ENCODE measurements at places on chromosomes 16 and 17. TPM values are rescaled to one million over a fixed set of nuclear protein-coding genes. Genes with fewer than 3 reads are reported as not detected.

DNA sequence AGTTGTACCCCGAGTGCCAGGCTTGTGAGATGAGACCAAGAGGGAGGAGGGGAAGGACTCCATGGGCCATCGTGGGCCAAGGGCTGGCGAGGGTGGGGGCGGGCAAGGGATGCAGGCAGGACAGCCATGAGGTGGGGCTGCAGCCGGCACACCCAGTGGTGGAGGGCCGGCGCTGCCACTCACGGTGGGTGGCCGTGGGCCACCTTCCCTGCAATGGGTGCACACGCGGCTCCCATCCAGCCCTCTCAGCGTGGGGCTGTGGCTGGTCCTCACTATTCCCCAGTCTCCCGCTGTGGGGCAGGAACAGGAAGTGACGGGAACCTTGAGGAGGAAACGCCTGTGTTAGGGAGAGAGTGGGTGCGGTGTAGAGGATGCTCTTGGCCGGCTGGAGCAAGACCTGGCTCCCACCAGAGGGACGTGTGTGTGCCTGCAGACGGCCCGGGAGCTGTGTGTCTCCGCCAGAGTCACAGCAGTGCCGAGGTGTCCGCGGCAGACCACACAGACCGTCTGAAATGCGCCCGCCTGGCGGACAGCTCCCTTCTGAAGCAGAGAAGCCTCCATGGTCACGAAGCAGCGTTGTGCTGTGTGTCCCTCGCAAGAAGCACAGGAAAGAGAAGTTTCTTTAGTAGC, 23.6 kb downstream of the CIBAR2 start:
- no peaks in the 10 kb centered on the region for H3K36me3 ChIP-seq
- no peak for DNase-seq
- peaks cover 2% of the 10 kb centered on the region for H3K4me1 ChIP-seq
- no peaks in the 10 kb centered on the region for H3K27me3 ChIP-seq

KRTAP17-1 gene
- total RNA-seq, result not detected

DNA sequence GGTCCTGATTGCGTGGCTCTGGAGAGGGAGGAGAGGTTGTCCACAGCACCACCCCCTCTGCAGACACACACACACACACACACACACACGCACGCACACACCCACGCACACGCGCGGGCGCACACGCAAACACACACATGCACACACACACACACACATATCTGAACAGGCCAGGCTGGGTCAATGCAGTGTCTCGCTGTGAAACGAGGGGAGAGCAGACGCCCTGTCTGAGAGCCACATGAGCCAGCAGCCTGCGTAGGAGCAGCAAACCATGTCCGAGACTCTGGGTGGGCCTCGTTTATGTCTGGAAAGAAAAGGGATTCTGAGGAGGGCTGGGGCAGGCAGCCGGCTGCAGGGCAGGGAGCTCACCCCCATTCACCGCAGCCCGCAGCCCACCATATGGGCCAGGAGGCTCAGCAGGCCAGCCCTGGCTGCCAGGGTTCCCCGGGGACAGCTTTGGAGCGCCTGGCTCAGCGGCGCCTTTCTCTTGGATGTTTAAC, 93.3 kb upstream of the TNRC6C start:
- H3K27me3 ChIP-seq, result no peaks in the 10 kb centered on the region
- H3K4me1 ChIP-seq, result no peaks in the 10 kb centered on the region
- no peaks in the 10 kb centered on the region for H3K36me3 ChIP-seq
- H3K27ac ChIP-seq, result peak overlapping the region; percentile 34
- no peak overlapping the region for H3K4me3 ChIP-seq
- no peak for DNase-seq

KRTAP2-3 gene
- total RNA-seq, result not detected

GRCh38 chr17:47620503-47621245, 29.0 kb upstream of the KPNB1 start:
- H3K27ac ChIP-seq, result peak overlapping the region; percentile 45
- peak overlapping the region; percentile 46 for H3K4me3 ChIP-seq
- peaks cover 15% of the 10 kb centered on the region for H3K4me1 ChIP-seq
- H3K27me3 ChIP-seq, result no peaks in the 10 kb centered on the region
- DNase-seq, result peak; percentile 41

CCDC200 gene
- not detected for total RNA-seq

DNA sequence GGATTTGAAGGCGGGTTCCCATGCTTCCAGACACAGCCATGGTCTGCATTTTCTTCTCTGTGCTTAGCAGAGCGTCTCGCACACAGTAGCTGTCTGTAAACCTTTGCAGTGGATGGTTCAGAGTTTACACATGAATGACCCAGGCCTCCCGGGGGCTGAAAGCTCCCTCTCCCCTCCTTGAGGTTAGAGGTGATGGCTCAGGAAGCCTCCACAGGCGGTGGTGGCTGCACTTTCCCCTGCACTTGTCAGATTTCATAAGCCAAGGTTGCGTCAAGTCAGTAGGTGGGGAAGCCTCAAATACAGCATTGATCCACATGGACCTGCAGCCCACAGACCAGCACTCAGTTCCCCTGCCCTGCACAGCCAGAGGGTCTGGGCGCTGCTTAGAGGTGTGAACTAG, 211.9 kb downstream of the KATNIP start:
- no peaks in the 10 kb centered on the region for H3K4me1 ChIP-seq
- no peak overlapping the region for H3K4me3 ChIP-seq
- no peaks in the 10 kb centered on the region for H3K27me3 ChIP-seq

ABCA8 gene
- not detected for total RNA-seq

COX6A2 gene
- total RNA-seq, result not detected

KRT9 gene
- not detected for total RNA-seq

- no peaks in the 10 kb centered on the region for H3K36me3 ChIP-seq
- no peak for DNase-seq
- no peak overlapping the region for H3K4me3 ChIP-seq
- H3K27me3 ChIP-seq, result no peaks in the 10 kb centered on the region
These were observed 93.1 kb downstream of the AXIN2 start for GRCh38 chr17:65468321-65468720.

TEKT1 gene
- not detected for total RNA-seq

KIF19 gene
- total RNA-seq, result 2.4 TPM

DNA sequence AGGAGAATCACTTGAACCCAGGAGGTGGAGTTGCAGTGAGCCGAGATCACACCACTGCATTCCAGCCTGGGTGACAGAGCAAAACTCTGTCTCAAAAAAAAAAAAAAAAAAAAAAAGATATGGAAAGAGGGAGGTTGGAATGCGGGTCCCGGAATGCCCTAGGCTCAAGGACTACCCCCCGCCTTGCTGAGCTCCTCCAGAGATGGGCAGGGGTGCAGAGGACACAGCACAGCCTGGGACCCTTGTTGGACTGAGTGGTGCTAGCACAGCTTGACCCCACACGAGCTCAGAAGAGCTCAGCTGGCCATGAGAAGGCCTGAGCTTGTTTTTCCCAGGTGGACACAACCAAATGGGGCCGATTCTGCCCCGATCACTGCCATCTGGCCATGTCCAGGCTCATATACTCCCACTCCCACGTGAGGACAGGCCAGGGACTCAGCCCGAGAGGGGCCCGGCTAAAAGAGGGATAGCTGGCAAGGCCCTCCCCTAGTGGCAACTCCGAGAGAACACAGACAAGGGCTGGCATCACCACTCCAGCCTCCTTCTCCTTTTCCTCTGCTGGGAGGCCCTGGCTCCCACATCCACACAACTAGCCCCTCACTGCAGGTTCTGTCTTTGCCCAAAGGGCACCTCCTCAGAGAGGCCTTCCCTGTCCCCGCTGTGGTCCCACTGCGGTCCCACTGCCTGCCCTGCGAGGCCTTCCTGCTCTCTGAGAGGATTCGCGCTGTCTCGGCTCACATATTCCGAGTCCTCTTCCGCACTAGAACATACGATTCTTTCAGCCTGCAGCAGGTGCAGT, 11.0 kb downstream of the SGCA start:
- no peaks in the 10 kb centered on the region for H3K27me3 ChIP-seq
- H3K4me3 ChIP-seq, result no peak overlapping the region
- H3K4me1 ChIP-seq, result peaks cover 3% of the 10 kb centered on the region
- no peaks in the 10 kb centered on the region for H3K36me3 ChIP-seq
- DNase-seq, result peak; percentile 78

DNA sequence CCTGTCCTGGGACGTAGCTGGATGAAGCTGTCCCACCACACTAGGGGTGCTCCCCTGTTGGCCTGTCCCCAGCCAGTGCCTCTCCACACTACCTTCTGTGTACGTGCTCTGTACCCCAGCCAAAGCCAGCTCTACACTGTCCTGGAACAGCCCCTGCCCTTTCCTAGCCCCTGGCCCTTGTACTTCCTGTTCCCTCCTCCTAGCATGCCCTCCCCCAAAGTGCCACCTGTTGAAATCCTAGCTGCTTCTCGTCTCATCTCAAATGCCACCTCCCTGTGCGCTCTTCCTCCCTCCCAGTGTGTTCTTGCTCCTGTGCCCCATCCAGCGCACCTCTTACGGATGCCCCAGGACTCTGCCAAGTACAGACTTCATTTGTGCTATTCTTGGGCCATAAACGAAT, 33.5 kb downstream of the IRX3 start:
- H3K4me3 ChIP-seq, result no peak overlapping the region
- no peaks in the 10 kb centered on the region for H3K36me3 ChIP-seq
- DNase-seq, result no peak
- no peaks in the 10 kb centered on the region for H3K4me1 ChIP-seq
- H3K27ac ChIP-seq, result no peak overlapping the region

KRT15 gene
- 0.57 TPM for total RNA-seq

DNA sequence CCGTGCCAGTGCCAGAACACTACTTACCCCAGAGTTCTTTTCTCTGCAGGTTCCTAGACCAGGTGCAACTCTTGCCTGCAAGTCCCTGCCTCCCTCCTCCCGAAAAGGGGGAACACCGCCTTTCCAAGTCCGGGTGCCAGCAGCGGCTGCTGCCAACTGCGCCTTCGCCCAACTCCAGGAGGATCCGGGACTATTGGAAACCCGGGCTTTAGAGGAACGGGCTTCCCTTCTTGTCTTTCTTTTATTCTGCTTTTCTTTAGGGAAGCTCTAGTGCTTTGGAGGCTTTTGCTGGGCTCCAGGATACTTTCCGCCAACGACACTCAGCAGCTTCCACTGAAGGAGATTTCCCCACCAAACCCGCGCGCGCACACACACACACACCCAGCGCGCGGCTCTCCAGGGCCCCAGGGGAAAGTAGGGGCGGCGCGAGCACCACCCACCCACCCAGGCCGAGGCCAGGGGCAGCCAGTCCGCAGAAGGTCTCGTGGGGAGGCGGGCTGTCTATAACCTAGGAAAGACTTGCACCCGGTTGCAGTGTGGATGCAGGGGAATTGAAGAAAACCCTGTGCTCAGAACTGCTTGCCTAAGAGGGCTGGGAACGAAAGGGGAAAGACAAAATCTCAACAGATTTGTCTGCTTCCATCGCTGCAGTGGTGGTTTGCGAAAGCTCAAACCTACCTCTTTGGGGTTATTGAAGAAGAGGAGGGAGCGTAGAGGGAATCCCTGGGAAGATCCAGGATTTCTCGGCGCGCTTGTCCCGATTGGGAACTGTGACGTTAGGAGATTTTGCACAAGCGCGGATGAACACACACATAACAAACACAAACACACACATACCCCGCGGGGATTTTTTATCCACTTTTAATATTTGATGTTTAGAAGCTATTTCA, 977 bp upstream of the CA10 start:
- no peaks in the 10 kb centered on the region for H3K36me3 ChIP-seq
- H3K4me1 ChIP-seq, result no peaks in the 10 kb centered on the region
- peaks cover 74% of the 10 kb centered on the region for H3K27me3 ChIP-seq
- peak; percentile 61 for DNase-seq
- H3K4me3 ChIP-seq, result peak overlapping the region; percentile 60
- no peak overlapping the region for H3K27ac ChIP-seq

- no peak overlapping the region for H3K4me3 ChIP-seq
- H3K36me3 ChIP-seq, result no peaks in the 10 kb centered on the region
- H3K27me3 ChIP-seq, result no peaks in the 10 kb centered on the region
- peak overlapping the region; percentile 79 for H3K27ac ChIP-seq
These were observed 48.3 kb downstream of the CUEDC1 start for GRCh38 chr17:57906910-57907309.

PNPO gene
- 9.0 TPM for total RNA-seq

GRCh38 chr17:32520737-32521404, 34.1 kb downstream of the CDK5R1 start:
- peaks cover 29% of the 10 kb centered on the region for H3K4me1 ChIP-seq
- no peak overlapping the region for H3K4me3 ChIP-seq
- no peaks in the 10 kb centered on the region for H3K36me3 ChIP-seq
- peak; percentile 68 for DNase-seq
- peak overlapping the region; percentile 98 for H3K27ac ChIP-seq

GRCh38 chr17:79937391-79938335, 98.0 kb downstream of the TBC1D16 start:
- no peak overlapping the region for H3K4me3 ChIP-seq
- no peak overlapping the region for H3K27ac ChIP-seq
- H3K27me3 ChIP-seq, result no peaks in the 10 kb centered on the region
- no peaks in the 10 kb centered on the region for H3K36me3 ChIP-seq
- no peak for DNase-seq

DNA sequence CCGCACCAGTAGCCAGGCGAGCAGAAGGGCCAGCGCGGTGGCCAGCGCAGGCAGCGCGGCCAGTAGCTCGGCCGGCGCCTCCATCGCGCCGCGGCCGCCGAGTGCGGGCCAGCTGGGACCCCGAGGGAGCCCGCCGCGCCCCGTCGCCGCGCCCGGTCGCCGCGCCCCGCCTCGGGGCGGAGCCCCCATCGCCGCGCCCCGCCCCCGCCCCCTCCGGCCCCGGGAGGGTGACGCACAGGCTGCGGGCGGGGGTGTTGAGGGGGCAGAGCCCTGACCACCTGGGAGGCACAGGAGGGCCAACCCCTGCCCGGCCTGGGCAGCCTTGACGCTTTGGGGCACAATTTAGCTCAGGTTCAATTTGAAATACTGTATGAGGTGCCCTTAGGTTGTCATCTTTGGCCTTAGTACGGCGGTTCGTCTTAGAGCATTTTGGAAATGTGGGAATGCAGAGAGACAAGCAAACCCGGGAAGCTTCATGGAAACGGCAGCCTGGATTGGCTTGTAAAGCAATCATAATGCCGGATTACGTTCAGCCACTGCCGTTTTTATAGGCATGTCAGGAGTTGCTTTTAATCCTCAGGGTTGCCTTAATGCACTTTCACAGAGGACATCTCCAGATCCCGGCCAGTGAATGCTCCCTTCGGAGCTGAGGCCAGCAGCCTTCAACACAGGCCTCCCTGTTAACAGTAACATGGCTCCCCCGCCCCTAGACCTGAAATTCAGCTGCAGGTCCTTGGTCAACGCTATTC, at the start of gene MXRA7:
Gene MXRA7, minus strand, starts transcription at position 103 of the 749 bp plus-strand sequence. Its CDS starts 19 bp downstream, at position 84.
- peak; percentile 94 for DNase-seq
- H3K27ac ChIP-seq, result peak within 1 kb of the TSS; percentile 41
- H3K27me3 ChIP-seq, result no peaks in the 10 kb centered on the region
- H3K4me1 ChIP-seq, result peaks cover 19% of the 10 kb centered on the region
- peak within 1 kb of the TSS; percentile 92 for H3K4me3 ChIP-seq

EXOC3L1 gene
- total RNA-seq, result 1.8 TPM

- no peak overlapping the region for H3K27ac ChIP-seq
- DNase-seq, result no peak
- peaks cover 14% of the 10 kb centered on the region for H3K4me1 ChIP-seq
- peaks cover 28% of the 10 kb centered on the region for H3K36me3 ChIP-seq
- no peak overlapping the region for H3K4me3 ChIP-seq
These were observed 8.7 kb downstream of the GSE1 start for GRCh38 chr16:85621698-85622428.

- no peaks in the 10 kb centered on the region for H3K4me1 ChIP-seq
- H3K27ac ChIP-seq, result no peak overlapping the region
- no peak for DNase-seq
- H3K36me3 ChIP-seq, result no peaks in the 10 kb centered on the region
These were observed 643.2 kb downstream of the WWOX start for GRCh38 chr16:78742501-78743283.

GRCh38 chr16:10970065-10970464, 25.7 kb downstream of the CLEC16A start:
- no peaks in the 10 kb centered on the region for H3K27me3 ChIP-seq
- no peak for DNase-seq

DBNDD1 gene
- 31.5 TPM for total RNA-seq
